ENCODE measurements at places on chromosomes 4 and X.

DNA sequence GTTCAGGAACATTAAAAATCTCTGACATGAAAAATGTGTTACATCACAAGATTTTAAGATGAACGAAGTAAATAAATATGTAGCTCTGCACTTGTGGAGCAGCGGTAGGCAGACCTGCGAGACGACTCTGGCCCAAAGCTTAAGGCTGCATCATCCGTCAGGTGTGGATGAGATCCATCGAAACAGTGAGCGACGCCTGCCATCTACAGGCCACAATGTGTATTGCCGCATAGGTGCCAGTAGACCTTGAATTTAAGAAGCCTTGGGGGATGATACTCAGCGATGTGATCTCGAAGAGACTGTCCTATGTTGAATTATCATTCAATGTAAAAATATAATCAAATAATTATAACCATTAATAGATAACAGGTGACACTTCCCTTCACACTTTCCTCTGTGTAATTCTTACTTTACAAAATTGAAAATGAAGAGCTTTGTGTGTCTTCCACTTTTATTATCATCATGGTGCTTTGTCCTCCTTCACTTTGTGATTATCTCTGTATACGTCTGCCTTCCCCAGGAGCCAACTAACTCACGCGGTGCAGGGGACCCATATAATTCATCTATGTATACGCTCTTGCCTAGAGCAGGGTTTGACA is 851.0 kb downstream of the RAB28 start:
- DNase-seq: peak; percentile 79

- no peak for DNase-seq
Measured at GRCh38 chr4:2071252-2071911, 12.3 kb downstream of the NAT8L start.

DNA sequence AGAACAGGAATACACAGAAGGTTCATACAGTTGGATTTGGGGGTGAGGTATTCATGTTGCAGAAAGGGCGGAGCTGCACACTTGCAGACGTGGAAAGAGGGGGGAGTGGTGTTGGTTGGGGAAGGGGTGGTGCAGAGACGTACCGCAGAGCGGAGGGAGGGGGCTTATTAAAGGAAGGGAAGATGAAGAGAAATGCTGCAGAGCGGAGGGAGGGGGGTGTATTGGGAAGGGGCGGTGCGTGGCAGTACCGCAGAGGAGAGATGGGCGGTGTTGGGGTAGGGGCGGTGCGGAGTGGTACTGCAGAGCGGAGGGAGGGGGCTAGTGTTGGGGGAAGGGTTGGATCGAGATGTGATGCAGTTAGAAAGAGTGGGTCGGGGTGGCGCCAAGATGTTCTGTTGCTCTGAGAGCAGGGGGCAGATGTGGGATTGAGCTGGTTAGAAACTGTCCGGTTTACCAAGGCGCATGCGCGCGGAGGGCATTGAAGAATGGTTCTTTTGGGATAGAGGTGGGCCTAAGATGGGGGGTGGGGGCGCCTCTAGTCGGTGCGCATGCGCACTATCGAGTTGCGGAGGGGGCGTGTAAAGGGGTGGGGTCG is 900 bp downstream of the TRO start:
- peak; percentile 58 for DNase-seq

- DNase-seq: no peak
Measured at GRCh38 chrX:40418146-40418812, 162.5 kb upstream of the ATP6AP2 start.

DNA sequence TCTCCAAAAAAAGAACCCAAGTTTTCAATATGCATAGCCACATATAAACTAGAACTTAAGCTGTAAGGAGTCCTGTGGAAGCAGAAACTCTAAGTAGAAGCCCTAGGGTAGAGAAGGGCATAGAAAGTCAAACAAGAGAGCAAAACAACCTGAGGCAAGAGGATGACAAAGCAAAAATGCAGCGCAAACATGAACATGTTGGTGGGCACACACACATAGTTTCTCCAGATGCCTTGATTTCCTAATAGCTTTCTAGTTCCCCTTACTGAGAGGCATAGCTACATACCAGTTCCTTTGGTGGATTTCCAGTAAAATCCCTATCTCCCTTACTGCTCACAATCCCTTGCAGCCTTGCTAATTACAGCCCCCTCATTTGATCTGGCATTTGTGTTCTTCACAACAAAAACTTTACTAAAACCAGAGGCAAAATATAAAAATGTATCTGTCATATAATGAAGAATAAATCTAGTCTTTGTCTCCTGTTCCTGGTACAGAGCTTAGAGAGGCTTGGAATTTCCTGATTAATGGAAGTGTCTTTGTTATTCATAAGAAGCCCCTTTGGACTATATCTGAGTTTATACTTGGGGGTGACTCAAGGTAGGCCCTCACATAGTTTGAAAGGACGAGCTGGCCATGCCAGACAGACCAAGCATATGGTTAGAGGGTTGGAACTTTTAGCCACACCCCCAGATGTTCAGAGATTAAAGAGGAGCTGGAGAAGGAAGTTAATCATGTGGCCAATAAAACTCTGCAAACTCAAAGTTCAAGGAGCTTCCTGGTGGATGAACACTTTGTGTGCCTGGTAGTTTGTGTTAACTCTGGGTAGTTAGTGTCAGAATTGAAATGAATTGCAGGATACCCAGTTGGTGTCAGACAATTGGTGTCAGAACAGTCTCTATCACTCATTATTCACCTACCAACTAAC is 52.7 kb upstream of the ZCCHC13 start:
- DNase-seq: no peak

GRCh38 chr4:139900964-139901376 is 235.4 kb downstream of the MGST2 start:
- DNase-seq: no peak

GRCh38 chr4:17020901-17021300 is 122.5 kb upstream of the LDB2 start:
- DNase-seq: no peak

GRCh38 chr4:152045807-152046571 is 285.2 kb upstream of the GATB start:
- peak; percentile 58 for DNase-seq

DNA sequence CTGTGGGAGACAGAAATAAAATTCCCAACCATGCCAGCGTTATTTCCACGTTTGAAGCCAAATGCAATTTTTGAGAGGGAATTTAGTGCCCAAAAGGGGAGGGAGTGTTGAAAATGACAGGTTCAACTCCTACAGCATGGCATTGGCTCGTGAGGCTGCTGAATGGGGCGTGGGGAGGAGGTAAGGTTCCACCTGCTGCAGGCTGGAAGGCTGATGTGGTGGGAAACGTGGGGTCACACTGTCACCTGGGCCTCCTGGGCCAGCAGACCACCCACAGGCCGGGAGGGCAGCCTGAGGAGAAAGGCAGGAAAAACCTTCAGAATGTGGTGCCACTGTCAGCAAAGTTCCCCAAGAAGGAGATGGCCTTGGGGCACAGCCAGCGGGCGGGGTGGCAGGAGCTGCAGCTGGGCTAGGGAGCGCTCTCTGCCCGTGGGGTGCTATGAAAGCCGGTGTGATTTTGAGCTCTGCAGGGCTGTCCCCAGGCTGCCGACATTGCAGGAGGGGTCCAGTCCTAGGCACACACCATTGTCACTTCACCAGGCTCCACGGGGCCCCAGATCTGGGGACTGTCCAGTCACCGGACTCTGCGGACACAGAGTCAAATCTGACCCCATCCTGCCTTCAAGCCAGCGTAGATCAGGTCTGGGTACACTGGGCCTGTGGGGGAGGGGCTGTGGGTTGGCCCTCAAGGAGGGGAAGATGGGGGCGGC is 19.6 kb downstream of the MSANTD1 start:
- DNase-seq: peak; percentile 45

GRCh38 chrX:134840370-134840769 is 150.4 kb upstream of the SMIM10 start:
- no peak for DNase-seq

- no peak for DNase-seq
Measured at GRCh38 chr4:6290256-6290655, 20.6 kb downstream of the WFS1 start.

DNA sequence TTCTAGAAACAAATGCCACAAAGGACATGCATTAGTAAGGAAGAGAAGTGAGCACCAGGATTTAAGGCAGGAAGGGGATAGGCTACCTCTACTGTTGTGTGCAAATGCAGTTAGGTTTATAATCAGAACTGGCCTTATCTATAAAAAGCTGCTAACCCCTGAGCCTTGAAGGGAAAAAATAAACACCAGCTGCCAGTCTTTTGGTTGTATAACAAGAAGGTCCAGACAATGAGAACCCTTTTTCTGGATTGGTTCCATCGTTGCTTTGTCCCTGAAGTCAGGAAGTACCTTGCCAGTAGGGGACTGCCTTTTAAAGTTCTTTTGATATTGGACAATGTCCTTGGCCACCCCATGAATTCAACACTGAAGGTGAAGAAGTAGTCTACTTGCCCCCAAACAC is 126.7 kb upstream of the OTUD4 start:
- no peak for DNase-seq

- no peak for DNase-seq
Measured at GRCh38 chrX:31872007-31872406, 800.2 kb upstream of the FTHL17 start.

DNA sequence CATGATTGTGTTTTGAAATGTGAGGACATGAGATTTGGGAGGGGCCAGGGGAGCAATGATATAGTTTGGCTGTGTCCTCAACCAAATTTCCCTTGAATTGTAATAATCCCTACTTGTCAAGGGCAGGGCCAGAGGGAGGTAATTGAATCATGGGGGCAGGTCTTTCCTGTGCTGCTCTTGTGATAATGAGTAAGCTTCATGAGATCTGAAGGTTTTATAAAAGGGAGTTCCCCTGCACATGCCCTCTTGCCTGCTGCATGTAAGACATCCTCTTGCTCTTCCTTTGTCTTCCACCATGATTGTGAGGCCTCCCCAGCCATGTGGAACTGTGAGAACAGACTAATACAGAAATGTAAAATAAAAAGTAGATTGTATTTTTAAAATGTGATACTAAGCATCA is 1294.9 kb downstream of the ADGRL3 start:
- DNase-seq: no peak

GRCh38 chr4:138861135-138861534 is 154.4 kb upstream of the NOCT start:
- DNase-seq: no peak

DNA sequence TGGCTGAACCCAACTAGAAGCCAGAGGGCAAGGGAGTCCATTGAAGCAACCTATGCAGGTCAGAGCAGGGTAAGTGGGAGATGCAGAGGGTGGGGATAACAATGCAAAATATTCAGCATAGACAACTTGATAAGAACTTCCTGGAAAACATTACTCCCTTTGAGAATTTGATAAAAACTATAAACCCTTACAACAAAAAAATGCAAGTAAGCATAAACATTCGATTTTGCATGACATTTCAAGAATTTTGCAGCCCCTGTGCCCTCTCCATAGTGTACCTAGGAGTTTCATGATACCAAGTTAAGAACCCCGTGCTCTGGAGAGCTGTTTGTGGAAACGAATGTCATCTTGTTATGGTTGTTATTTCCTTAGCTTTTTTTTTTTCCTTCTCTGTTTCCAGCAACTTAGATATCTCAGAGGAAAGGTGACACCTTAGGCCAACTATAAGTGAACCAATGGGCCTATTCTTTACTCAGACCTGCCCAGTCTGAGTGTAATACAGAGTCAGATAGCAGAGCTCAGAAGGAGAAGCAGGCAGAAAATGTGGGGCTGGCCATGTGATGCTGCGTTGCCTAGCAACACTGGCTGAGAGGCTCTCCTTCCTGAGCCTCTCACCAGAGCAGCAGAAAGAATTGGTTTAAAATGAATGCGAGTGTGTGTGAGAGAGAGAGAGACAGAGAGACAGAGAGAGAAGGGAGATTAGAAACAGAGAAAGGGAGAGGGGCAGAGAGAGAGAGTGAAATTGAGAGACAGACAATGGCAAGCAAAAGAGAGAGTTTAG is 36.7 kb upstream of the GABRQ start:
- DNase-seq: no peak

- no peak for DNase-seq
Measured at GRCh38 chr4:151988591-151988990, 227.8 kb upstream of the GATB start.

- DNase-seq: no peak
Measured at GRCh38 chr4:55369968-55370367, 23.9 kb downstream of the SRD5A3 start.

GRCh38 chr4:83252782-83253405 is 31.7 kb downstream of the COQ2 start:
- DNase-seq: peak; percentile 82

DNA sequence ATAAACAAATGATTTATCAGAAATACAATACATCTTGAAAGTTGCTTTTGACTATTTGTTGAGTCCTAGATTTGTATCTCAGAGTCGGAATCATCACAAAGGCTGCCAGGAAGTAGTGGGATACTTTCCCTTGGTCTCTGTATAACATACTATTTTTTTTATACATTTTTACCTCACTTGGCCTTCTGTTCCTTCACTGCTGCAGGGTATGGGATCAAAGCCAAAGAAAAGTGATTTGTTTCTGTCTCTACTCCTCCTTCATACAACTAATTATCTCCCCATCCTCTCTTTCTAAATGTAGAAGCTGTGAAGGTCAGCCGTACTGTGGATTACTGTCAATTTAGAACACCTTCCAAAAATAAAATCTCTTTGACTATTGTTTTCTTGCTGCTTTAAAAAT is 24.9 kb downstream of the PALLD start:
- no peak for DNase-seq

GRCh38 chrX:40201329-40201885 is 103.6 kb upstream of the BCOR start:
- DNase-seq: no peak

DNA sequence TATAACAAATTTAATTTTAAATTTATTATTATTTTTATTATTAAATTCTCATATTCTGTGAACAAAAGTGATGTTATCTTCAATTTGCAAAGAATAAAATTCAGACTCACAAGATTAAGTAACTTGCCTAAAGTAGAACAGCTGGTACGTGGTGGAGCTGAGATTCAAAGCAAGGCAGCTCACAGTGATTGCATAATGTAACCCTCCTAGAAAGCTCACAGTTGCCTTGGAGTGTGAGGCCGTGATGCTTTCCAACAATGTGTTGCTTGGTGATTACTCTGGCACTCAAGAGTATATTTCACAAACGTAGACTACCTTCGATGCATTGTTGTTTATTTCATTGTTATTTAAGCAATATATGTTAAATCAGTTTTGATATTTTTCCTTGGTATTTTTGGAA is 1039.2 kb upstream of the PABPC4L start:
- no peak for DNase-seq

GRCh38 chr4:133102043-133102442 is 47.1 kb upstream of the PCDH10 start:
- DNase-seq: no peak

- no peak for DNase-seq
Measured at GRCh38 chr4:23242962-23243361, 550.2 kb downstream of the GBA3 start.

DNA sequence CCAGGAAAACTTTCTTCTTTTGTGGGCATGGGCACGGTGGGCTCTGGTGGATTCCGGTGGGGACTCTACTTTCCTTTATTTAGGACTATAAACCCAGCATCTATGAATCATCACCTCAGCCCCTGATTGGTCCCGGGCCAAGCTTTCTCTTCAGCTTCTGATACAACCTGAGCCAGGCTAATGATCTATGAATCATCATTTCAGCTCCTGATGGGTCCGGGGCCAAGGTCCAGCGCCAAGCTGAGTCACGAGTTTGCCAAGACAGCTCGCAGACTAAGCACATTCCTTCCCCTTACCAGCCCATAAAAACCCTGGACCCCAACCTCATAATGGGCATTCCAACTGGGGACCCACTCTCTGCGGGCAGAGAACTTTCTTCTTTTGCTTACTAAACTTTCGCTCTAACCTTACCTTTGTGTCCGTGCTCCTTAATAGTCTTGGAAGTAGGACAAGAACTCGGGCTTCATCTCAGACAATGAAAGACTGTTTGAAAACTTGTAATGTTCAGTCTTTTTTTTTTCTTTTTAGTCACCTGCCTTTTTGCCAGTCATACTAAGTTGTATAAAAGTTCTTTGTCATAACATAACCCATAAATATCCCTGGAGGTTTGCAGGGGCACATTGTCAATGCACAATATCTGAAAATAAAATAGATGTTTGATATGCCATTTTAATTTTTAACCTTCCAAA is 904.9 kb upstream of the EPHA5 start:
- DNase-seq: peak; percentile 54
